Nephron progenitor cell (in vitro differentiated cells): ENCODE measurements at places on chromosomes 7 and 10.

- DNase-seq, result no peak
Observed at GRCh38 chr10:14481752-14482151, 151.0 kb upstream of the FRMD4A start.

DNA sequence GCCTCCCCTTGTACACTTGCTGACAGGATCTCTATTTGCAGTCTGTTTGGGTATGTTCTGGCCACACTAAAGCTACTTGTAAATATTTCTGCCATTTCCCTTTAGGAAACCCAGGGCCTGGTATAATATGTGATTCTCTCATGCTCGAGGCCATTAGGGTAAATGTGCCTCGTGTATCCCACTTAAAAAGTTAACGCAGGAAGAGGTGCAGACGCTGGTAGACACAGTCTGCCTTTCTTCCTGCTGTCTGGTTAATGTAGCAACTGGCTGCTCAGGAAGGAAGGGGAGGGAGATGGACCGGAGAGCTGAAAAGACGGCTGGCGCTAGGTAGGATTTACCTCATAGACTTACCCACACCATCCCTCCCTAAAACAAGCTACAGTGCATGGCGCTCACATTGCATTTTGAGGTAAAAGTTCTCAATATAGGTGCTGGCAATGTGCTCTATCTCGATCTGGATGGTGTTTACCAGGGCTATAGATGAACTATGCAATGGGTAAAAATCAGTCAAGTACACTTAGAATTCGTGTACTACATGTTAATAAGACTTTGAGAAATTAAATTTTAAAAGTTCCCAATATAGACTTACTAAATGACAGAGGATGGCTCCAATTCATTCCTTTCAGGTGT is 125.9 kb downstream of the JAZF1 start:
- DNase-seq, result no peak

DNA sequence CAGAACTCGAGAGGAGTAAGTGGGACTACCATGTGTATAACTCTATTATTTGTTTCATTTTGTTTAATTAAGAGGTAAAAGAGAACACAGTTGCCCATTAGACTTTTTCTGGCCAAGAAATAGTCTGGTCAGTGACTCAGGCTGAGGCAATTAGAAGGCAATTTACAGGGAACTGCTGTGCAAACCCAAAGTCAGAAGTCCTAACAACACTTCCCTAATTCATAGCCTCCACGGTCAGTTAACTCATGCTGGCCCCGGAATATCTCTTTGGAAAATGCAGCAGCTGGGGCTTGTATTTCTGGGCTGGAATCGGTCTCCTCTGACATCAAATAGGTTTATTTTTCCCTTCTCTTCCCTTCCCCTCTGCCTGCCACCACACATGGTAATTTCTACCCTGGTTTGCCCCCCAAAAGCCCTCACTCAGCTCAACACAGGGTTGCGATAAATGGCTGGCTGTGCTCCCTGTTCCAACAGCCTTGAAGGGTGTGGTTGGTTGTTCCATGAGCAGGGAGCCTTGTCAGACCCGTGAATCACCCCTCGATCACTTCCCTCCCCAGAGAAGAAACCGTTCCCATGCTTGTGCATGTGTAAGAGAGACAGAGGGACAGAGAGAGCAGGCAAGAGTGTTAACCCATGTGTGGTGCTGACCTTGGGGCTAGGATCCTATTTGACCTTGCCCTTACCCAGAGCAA is 5.3 kb downstream of the SH3PXD2A start:
- DNase-seq, result no peak

DNA sequence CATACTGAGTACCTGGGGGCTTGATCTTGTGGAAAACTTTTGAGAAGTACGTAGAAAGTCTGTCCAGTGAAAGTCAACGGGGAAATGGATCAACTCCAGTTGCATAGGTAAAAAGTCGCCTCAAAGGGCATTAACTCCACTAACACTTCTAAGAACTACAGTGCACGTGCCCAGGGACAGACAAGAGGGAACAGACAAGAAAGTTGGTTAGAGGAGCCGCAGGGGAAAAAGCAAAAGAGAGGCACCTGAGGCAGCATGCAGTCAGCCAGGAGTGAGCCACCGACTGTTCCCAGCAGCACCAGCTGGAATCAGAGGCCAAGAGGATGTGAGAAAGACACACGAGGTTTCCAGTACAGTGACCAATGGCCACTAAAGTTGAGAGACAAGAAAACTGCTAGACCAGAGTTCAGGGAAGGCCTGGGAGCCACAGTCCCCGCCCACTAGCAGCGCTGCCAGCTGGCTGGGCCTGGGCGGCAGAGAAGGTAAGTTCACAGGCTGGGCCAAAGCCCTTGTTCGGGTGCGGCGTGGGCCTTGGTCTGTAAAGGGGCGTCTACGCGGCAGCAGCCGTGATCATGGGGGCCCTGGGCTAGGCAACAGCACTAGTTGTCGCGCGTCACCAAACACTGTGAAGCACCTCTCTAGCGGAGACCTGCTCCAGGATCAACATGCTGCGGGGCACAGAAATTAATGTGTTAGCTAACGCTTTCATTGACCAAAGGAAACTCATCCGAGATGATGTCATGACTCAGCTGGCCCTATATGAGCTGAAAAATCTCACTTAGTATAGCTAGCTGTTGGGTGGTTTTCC is 14.0 kb downstream of the ITGB1 start:
- no peak for DNase-seq

DNA sequence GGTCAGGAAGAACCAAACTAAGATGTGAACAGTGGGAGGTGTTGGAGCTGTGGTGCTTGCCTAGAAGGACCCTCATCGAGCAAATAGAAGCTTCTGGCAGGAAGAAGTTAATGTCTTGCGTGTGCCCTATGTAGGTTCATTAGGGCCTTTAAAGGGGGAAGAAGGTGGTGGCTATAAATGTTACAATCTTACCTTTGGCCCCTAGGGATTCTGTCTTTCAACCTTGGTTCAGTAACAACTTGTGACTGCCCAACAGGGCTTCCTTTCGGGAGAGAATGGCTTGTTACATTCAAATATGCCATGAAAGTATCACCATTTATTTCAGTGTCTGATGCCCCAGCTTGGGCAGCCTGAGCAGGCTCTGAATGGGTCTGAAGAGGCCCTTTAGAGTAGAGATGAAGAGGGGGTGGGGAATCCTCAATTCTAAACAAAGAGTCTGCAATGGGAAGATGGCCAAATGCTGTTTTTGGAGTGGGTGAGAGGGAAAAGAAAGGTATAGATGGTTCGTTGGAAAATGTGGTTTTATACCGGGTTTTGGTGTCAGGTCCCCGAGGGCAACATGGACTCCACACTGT is 108.0 kb downstream of the TCF7L2 start:
- DNase-seq, result no peak

DNA sequence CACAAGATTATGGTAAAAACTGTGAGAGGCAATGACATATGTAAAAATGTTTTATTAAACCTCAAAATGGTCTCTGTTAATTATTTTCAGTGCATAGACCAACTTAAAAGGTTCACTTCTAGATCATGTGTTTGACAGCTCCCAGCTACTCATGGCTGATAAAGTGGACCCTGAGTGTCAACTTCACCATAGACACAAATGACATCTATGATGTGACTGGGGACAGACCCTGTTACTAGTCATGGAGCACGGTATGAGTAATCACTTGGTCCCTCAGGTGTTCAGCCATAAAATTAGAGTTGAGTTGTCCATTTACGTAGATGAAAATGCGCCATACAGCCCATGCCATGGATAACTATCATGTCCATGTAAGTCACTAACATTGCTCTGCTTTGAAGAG is 199.8 kb downstream of the ZNF365 start:
- no peak for DNase-seq

DNA sequence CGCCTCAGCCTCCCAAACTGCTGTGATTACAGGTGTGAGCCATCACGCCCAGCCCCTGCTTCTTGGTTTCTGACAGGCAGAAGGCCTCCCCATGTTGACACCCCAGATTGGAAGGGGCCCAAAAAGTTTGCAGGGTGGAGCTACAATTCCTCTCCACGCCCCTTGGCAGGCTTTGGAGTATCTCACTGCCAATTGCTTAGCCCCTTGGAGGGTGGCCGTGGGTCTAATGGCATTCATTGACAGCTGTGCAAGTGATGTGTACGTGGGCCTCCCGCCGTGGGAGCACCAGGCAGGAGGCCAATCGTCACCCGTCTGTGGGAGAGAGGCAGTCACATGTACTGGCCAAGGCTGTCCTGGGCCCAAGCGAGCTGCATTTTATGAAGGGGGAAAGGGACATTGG is 73.7 kb upstream of the PPIF start:
- no peak for DNase-seq

- DNase-seq, result no peak
Observed at GRCh38 chr10:74008212-74008731, 10.4 kb downstream of the VCL start.

DNA sequence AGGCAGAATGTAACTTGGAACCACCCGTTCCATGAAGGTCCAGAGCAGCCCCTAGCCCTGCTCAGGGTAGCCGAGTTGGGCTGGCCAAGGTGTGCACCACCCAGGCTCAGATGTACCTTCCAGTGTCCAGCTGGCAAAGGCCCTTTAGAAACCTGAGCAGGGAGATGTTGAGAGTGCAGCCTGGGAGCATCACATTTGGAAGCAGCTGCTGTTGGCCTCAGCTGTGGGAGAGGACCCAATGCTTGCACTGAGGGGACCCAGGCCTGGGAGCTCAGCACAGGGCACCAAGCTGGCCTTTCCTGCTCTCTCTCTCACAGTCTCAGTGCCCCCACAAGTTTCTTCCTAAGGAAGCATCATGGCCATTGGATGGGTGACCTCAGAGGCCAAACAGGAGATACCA is 33.5 kb downstream of the ANXA8 start:
- DNase-seq, result no peak

- no peak for DNase-seq
Observed at GRCh38 chr10:3848775-3849635, 64.0 kb upstream of the KLF6 start.

DNA sequence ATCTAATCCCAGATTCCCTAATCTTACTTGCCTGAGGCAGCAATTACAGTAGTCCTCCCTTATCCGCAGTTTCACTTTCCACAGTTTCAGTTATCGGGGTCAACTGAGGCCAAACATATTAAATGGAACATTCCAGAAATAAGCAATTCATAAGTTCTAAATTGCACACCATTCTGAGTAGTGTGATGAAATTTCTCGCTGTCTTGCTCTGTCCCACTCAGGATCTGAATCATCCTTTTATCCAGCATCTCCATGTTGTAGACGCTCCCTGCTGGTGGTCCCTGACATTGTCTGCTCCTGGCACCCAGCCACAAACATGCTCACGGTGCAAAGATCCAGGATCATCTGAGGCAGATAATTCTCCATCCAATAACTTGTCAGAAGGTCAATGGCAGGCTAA is 128.7 kb upstream of the CXCL12 start:
- DNase-seq, result no peak

DNA sequence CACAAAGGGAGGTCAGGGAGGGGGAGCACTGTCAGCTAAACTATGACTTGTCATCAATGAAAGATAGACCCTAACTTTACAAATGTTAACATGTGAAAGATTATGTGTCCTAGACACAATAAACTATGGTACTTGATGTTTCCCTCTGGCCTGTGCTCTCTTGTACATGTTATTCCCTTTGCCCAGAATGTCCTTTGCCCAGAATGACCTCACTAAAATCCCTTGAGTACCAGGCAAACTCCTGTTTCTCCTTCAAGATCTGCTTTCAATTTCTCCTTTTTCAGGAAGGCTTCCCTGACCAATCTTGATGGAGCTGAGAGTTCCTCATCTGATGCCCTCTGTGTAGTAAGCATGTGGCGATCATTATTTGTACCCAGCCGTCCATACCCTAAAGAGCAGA is 143.1 kb downstream of the ZNF365 start:
- no peak for DNase-seq

- no peak for DNase-seq
Observed at GRCh38 chr7:152103691-152104090, 78.2 kb downstream of the GALNT11 start.

DNA sequence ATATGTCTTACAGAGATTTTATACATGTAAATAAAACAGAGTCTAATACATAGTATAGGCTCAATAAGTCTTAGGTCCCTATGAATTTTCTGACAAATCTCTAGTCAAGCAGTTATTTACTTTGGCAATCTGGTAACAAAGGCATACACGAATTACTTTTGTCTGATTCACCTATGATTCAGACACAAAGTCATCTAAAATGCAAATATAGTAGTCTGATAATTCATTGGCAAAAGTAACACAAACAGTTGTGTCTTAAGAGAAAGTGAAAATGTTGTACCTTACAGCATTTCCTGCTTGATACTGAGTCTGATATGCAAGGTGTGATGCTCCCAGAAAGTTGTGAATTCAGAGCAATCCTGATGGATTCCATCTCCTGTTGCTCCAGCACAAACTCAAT is 209.4 kb upstream of the PRSS1 start:
- DNase-seq, result no peak

DNA sequence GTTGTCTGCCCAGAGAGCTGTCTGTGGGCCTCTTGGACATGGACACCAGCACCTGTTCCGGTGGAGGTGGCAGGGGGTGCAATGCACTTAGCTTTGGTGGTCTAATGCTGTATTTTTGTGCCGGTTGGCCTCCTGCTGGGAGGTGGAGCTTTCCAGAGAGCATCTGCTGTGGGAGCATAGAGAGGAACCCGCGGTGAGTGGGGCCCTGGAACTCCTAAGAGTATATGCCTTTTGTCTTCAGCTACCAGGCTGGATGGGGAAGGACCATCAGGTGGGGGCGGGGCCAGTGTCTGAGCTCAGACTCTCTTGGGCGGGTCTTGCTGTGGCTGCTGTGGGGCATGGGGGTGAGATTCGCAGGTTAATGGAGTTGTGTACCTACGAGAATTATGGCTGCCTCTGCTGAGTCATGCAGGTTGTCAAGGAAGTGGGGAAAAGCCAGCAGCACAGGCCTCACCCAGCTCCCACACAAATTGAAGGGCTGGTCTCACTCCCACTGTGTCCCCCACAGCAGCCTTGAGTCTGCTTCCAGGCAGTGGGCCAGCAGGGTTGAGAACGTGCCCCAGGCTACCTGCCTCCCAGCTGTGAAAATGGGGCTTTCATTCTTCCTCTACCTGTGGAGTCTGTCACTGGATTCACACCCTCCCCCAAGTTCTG is 29.0 kb downstream of the JAKMIP3 start:
- no peak for DNase-seq

DNA sequence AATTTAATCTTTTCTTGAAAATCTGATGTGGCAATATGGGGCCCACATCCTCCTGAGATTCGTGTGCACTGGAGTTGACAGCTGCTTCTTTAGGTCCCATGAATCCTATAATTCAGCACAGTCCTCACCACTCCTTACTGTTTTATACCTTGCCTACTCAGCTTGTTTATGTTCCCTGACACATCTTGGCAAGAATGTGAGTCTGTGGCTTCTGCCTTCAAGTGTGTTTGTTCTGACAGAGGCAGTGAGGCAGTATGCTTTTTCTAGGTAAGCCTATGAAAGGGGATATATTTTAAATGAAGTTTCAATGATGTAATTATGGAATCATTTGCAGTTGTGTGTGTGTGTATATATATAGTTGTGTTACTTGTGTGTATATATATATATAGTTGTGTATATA is 106.4 kb downstream of the AMPH start:
- DNase-seq, result no peak

- DNase-seq, result no peak
Observed at GRCh38 chr10:43953672-43954071, 305.0 kb upstream of the ZNF32 start.

DNA sequence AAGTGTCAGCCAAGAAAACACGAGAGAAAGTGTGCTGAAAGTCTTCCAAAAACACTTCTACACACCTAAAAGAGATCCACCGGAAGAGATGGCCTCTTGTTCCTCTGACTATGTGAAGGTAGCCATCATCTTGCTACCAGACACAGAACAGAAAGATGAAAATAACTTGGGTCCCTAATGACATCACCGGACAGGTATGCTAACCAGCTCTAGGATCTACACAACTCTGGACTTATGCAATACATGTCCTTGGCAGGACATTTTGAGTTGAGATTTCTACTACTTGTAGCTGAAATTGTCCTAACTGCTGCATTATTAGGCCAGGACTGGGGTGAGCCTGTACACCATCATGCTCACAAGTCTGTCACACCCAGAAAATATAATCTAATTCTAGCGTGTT is 358.7 kb downstream of the ELMO1 start:
- no peak for DNase-seq
